Posterior cingulate gyrus (tissue), 11 donors: ENCODE measurements at places on chromosomes 11 and 22.
A peak's percentile ranks its signal among the peaks of the same experiment; 100 is the strongest.

- DNase-seq: no peak
These were observed 9.1 kb downstream of the SMTNL1 start for GRCh38 chr11:57546451-57546850.

GRCh38 chr11:63867511-63867910 is 28.6 kb downstream of the MARK2 start:
- peak; percentile 44 for DNase-seq

DNA sequence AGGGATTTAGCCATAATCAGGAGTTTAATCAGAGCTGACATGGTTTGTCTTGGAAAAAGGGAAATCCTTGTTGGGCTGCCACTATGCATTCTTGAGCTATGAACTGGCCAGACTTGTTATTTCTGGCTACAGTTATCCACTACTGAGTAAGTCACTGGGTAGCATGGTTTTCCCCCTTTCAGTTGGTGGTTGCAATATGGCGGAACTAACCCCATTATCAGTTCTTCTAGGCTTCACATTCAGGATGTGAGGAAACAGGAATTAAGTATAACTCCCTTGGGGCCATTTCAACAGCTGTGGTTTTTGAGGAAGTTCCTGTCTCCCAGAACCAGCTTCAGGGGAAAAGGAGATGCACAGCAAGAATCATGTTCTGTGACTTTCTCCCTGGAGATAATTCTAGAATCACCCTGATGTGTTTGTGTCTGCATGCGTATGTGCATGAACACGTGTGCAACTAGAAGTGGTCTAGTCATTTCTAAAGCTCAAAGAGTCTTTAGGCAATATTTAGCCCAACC is 103.0 kb upstream of the CD44 start:
- DNase-seq: no peak

DNA sequence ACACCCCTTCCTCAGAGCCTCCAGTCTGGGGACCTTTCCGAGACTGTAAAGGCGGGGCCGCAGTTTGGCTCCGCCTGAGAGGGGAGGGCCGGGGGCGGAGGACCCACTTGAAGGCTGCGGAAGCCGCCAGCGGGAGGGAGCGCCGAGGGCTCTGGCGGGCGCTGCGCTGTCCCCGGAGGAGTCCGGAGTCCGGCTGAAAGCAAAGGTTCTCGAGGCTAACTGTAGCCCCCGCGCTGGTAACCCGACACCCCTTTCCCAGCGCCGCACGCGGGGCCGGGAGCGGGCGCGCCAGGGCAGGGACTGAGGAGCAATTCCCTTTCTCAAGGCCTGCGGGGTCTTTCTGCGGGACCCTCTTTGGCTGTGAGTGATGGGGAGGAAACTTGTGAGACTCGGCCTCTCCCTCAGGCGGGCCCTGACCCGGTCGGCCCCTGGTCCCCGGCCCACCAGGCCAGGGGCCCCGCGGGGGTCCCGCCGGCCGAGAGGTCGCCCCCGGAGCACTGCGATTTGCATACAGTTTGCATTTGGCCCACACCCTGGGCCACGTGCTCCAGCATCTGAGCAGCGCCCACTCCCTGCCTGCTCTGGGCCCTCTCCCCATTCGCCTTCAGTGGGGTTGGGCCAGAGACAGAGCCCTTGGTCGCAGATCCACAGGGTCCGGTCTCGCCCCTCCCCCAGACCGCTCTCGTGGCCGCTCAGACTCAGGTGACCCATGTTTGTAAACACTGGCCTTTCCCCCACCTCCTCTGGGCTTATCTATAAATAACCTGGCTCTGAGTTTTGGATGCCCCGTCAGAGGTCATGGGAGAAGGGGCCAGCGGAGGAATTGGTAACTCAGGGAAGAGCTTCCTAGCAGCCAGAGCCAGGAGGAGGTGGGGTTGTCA is 519 bp upstream of the ART5 start:
- no peak for DNase-seq

GRCh38 chr22:48700566-48701295 is 1126.9 kb downstream of the BRD1 start:
- peak; percentile 89 for DNase-seq

GRCh38 chr11:26963764-26964163 is 30.1 kb upstream of the FIBIN start:
- DNase-seq: no peak

GRCh38 chr11:16833026-16833425 is 94.6 kb downstream of the C11orf58 start:
- DNase-seq: no peak

GRCh38 chr22:23397613-23398567 is 182.2 kb downstream of the IGLL1 start:
- no peak for DNase-seq

DNA sequence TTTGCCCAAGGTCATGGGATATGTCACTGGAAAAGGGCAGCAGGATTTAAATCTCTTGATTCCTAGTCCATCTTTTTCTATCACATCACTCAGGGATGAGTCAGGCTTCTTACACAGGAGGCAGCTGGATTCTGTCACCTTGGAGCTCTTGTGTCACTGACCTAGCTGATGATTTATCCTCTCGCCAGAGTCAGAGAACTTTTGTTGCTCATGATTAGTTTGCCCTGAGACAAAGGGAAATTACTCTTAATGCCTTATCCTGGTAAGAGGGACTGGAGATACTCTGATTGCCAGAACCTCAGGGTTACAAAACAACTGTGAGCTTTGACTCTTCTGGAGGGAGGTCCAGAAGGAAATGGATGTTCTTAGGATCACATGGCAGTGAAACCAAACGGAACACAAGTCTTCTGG is 10.1 kb downstream of the COA4 start:
- no peak for DNase-seq

GRCh38 chr11:75425422-75425821 is 7.6 kb downstream of the KLHL35 start:
- DNase-seq: peak; percentile 59

- DNase-seq: no peak
These were observed 12.0 kb downstream of the SART1 start for GRCh38 chr11:65973439-65974110.

GRCh38 chr11:66491315-66491935 is 11.2 kb downstream of the DPP3 start:
- DNase-seq: no peak

GRCh38 chr11:30956751-30957150 is 370.6 kb upstream of the MPPED2 start:
- no peak for DNase-seq

DNA sequence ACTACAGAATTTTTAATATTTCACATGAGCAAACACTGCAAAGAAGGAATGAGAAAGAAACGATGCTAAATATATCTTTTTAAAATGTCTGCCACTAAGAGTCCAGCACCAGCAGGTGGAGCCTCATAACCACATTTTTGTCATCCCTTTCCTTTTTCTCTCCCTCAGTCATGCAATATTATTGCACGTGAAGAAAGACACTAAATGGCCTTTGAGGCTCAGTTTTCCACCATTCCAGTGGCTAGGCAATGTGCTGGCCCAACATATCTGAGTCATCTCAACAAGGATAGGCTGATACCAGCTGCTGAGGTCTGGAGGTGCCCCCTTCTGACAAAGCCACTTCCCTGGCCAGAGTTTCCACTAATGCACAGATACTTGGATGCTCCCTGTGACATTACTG is 1.8 kb downstream of the ALKBH8 start:
- DNase-seq: no peak

DNA sequence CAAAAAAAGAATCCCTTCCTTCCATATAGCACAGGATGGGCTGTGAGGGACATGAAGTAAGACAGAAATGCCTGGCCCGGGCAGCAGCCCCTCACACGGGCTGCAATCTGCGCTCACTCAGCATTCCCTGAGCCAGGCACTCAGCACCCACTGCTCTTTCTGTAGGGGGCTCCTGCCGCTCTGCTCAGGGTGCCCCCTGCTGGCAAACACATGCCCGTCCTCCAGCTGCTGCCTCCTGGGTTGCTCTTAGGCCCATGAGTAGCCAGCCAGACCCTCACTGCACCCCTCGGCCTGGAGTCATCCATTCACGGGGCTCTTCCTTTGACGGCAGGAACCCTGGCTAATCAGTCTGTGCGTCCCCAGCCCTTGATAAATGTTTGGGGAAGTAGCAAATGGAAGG is 6.9 kb downstream of the MCAT start:
- DNase-seq: no peak
